ENCODE measurements at places on chromosomes 2 and 18.

GRCh38 chr2:188813315-188813714 is 160.9 kb upstream of the COL3A1 start:
- no peak for DNase-seq

GRCh38 chr2:32847734-32848133 is 99.0 kb upstream of the LTBP1 start:
- no peak for DNase-seq

DNA sequence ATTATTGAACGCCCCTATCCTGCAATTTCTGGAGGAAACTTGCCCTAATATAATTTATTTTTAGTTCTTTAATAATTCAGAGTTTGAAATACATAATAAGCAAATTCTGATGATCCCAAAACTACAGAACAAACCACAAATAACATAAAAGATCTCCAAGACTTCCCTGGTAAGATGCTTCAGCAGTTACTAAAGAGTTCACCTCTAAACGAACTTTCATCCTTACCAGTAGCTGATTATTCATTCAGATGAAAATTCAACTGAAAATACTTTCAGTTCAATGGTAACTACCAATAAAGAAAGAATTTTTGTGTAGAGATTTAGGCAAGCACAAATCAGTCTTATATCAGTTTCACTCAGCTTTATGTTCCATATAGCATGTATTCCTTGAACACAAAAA is 130.1 kb upstream of the MAPRE2 start:
- no peak for DNase-seq

GRCh38 chr2:210681491-210681890 is 125.1 kb downstream of the CPS1 start:
- DNase-seq, result peak; percentile 87

GRCh38 chr18:23573626-23574431 is 12.5 kb downstream of the NPC1 start:
- DNase-seq, result no peak

DNA sequence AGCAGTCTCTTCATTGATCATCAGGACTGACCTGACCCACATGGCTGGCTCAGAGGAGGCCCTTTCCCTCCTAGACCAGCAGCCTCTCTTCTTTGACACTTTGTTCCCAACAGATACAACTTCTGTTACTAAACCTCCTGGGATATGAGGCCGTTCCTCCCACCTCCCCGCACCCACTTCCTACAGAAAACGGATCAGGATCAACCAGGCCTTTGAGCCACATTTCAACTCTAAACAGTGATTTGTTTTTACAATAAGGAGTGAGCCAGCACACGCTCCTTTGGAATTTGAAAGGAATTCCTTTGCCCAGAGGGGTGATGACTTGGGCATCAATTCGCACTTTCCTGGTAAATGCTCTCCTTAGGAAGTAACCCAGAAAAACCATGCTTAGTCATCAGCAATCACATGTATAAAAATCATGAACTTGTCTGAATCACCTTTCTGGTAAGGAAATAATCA is 180.4 kb downstream of the FAM124B start:
- no peak for DNase-seq
